ENCODE measurements at places on chromosomes 4 and X.

DNA sequence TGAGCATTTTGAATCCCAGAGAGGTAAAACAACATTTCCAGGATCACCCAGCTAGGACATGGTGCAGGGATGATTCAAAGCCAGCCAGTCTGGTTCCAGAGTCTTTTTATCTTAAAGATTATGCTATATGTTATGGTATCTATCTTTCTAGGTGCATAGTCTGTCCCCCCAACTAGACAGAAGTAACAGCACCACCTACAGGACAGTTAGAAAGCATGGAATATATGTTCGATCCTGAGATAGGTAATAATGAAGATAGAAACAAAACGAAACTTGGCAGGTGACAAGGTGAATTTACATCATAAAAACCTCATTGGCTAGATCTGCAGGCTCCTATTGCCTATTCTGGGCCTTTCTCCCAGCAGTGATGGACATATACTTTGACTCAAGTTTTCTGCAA lies 723.2 kb downstream of the SMARCA1 start:
- DNase-seq = no peak

DNA sequence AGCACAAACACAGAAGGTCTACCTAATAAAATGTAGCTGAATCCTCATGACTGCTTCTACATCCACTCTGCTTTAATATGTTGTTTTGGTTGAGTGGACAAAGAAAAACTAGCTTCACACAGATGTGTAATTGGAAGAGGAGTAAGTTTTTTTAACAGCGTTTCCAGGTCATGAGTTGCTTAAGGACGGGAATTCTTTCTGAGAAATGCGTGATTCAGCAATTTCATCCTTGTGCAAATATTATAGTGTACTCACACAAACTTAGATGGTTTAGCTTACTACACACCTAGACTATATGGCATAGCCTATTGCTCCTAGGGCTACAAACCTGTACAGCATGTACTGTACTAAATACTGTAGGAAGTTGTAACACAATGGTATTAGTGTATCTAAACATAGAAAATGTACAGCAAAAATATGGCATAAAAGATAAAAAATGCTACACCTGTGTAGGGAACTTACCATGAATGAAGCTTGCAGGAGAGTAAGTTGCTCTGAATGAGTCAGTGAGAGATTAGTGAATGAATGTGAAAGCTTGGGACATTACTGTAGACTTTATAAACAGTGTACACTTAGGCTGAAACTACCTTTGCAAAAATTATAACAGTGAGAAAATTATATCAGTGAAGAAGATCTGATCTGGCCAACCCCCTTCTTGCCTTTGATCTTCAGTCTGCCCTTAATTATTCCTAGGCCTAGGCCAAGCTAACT lies 70.8 kb upstream of the IL15 start:
- DNase-seq = no peak

- DNase-seq = no peak
These were observed 462.7 kb upstream of the RPS6KA3 start for GRCh38 chrX:20729416-20729815.

- peak; percentile 21 for DNase-seq
These were observed 101.9 kb downstream of the LNX1 start for GRCh38 chr4:53489279-53489889.

GRCh38 chr4:40856277-40856839 lies 106.6 kb downstream of the NSUN7 start:
- no peak for DNase-seq

GRCh38 chr4:101782546-101782945 lies 8.0 kb upstream of the BANK1 start:
- no peak for DNase-seq

DNA sequence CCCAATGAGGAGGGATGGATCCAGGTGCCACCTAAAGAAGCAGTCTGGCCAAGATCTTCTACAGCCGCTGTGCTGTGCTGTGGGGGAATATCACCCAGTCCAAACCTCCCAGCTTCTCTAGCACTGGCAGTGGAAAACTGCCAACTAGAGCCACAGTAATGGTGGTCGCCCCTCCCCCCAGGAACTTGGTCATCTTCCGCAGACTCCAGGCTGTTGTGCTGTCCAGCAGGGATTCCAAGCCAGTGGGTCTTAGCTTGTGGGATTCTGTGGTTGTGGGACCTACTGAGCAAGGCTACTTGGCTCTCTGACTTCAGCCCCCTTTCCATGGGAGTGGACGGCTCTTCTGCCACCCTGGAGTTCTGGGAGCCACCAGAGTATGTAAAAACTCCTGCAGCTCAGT lies 18.2 kb downstream of the GPRASP1 start:
- no peak for DNase-seq
